Activated naive CD4-positive, alpha-beta T cell (primary cell): ENCODE measurements at places on chromosomes 5 and 9.

DNA sequence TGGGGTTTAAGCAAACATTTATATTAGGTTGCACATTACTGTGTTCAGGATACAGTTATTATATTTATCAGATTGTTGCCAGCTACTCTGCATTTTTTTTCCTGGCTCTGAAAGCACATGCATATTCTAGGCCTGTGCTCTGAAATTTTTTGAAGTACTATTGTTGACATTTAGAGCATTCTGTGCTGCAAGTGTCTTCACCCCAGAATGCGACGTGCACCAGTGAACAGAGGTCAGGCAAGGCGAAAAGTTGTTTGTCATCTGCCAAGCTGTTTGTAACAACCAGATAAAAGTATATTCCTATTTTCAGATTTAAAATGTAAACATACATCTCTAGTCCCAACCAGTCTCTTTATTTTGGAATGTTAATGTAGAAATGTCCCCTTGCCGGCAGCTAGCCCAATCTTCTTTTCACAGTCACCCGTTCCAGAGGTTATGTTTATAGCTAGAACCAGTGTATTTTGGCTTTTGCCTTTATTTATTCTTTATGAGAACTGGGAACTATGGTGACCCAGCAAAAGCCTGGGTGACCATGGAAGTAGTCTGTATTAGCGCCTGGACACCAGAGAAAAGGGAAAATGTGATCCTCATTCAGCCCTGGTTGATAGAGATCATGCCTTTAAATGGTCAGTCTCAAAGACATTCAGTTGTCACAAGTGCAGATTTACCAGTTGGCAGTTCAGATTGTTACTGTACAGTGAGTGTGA, 84.6 kb downstream of the NDUFAF2 start:
- no peak for DNase-seq

GRCh38 chr5:179830818-179831468, 10.2 kb downstream of the SQSTM1 start:
- no peak for DNase-seq

- DNase-seq, result no peak
These were observed 97.1 kb downstream of the ADAMTS12 start for GRCh38 chr5:33794550-33795181.

DNA sequence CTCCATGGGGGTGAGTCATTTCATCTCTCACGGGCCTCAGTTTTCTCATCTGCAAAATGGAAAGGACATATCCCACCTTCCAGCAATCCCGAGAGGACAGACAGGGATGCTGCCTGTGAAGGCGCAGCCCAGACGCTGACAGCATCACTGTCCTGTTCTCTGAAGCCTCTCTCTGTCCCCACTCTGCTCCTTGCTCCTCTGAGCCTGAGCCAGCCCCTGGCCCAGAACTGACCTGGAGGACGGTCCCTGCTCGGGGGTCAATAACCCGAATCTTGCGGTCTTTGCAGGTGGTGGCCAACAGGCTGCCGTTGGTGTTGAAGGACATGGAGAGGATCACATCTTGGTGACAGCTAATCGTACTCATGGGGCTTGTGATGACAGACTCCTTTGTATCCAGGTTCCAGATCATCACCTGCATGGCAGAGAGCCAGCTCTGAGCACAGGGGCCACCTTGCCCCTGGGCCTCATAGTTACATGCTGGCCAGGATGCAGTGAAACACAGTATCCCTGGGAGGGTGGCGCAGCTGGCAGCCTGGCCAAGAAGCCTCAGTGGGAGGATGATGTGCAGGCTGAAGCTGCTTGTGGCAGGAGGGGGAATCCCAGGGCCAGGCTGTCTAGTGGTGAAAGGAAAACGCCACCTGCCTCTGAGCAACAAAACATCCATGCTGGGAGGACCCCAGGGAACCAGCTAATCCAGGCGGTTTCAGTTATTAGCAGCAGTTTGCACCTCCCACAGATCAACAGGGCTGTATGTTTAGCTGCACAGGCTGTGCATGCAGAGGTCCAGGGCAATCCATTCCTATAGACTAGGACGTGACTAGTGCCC, 14.0 kb upstream of the TRIM14 start:
- no peak for DNase-seq

DNA sequence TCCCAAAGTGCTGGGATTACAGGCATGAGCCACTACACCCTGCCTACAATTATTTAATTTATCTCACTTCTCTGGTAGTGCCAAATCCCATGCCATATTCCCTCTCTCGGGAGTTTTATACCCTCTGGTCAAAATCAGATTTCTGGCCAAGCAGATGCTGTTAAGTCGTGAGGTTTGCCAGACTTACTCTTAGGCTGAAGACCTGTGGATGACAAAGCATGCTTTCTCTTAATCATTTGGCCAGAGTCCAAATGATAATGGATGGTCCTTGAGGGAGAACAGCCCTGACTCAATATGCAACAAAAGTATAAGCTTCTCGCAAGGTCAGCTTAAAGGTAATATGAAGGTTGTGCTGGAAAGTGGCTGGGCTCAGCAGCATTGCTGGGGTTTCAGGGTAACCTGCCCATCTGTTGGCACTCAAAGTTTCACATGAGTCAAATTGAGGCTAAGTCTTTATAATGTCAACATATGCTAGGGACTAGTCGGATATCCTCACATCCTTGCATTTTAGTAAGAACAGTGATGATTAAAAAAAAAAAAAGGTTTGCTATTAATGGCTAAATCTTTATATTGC, 280.1 kb downstream of the KIF4B start:
- no peak for DNase-seq
